ENCODE measurements at places on chromosomes 7 and 10. TPM values are rescaled to one million over a fixed set of nuclear protein-coding genes. Genes with fewer than 3 reads are reported as not detected.

- no peak for DNase-seq
These were observed 79.1 kb upstream of the NEUROD6 start for GRCh38 chr7:31419505-31420055.

- DNase-seq, result no peak
These were observed 159.2 kb upstream of the PLXNA4 start for GRCh38 chr7:132735476-132735875.

- DNase-seq, result no peak
These were observed 182.9 kb downstream of the PFKFB3 start for GRCh38 chr10:6385665-6386064.

DNA sequence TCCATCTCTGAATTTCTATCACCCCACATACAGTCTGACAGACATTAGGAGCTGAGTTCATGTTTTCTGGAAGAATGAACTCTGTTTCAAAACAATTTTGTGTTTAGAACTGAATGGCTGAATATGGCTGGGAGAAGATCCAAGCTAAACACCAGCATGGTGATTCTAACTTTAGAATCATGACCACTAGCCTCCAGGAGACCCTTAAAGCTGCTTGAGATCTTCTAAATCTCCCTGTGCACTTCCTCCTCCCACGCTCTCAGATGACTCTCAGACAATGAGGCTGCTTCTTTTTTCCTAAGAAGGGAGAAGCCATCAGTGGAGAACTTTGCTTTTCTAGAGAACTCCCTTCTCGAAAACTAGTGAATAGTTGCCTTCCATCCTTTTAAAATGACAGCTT, 711.2 kb downstream of the GRID1 start:
- DNase-seq, result no peak

Gene ARHGEF35
- 5.0 TPM for total RNA-seq

Gene SPDYE2B
- total RNA-seq, result not detected

All from naive thymus-derived CD8-positive, alpha-beta T cell (primary cell).